ENCODE measurements at places on chromosomes 6 and 20.
A peak's percentile ranks its signal among the peaks of the same experiment; 100 is the strongest.

DNA sequence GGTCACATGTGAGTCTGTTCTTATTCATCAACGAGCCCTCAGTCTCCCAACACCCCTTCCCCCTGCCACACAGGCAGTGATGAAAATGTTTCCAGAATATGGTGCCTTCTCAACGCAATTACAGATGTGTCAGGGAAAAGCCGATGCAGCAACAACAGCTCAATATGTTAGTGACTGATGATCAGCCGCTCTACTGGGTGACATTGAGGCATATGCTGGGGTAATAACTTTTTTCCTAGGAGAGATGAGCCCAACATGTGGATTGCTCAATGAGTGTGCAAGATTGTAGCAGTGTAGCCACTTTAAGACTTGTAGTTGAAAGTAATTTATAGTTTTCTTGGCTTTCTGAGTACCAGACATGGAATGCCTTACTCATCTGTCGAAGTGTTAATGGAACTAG is 49.4 kb downstream of the DTD1 start:
- DNase-seq, result no peak

- no peak for DNase-seq
Measured at GRCh38 chr6:14856177-14856576, 389.7 kb upstream of the JARID2 start.

DNA sequence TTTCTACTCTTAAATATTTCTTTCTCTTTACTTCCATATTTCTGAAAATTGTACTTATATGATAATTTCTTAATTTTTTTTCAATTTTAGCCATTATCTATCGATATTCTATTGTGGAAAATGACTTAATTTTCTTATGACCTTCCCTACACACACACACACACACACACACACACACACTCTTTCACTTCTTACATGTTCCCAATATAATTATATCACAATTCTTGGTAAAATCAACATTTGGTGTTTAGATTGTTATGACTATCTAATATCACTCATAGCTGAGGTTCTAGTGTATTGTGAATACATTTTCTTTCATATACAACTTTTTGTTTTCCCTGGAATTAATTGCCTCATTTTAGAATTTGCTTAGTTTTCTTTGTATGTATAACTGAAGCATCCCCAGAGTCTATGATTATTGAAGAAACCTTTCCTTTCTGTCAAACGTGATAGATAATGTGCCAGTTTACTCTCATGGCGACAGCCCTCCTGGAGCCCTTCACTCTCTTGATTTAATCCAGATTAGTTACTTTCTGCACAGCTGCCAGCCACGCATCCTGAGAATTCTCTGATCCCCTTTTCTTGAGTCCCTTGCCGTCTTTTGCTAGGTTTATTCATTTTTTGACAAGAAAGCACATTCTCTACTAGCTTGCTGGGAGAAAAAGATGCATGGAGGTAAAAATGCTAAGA is 63.4 kb downstream of the RNF182 start:
- DNase-seq, result no peak

DNA sequence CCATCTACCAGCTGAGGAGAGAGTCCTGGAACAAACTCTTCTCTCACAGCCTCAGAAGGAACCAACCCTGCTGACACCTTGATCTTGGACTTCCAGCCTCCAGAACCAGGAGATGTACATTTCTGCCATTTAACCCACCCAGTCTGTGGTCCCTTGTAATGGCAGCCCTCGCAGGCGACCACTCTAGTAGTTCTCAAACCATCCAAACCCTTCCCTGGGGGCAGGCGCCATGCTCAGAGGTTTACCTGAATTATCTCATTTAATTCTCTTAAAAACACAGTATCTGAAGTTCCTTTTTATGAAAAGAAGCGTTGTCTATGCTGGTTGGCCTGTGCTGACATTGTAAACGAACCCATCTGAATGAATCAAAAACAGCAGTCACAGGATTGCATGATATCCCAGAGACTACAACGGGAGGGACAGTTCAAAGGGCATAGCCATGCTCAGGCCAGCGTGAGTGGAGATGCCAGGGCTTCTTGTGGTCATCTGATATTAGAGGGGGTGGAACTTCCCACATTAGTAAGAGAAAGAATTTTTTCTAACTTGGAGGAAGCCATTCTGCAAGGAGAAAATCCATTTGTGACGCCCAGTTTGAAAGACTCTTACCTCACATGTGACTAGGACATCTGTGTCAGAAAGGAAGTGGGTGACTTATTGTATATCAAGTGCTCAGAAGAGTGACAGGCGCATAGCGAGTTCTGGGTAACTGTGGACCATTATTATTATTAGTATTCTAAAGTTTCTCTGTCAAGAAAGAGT is 17.2 kb upstream of the TAGAP start:
- DNase-seq, result no peak

GRCh38 chr6:157911786-157912185 is 69.9 kb upstream of the SYNJ2 start:
- no peak for DNase-seq

- peak; percentile 63 for DNase-seq
Measured at GRCh38 chr20:37356387-37356786, 10.4 kb downstream of the SRC start.

DNA sequence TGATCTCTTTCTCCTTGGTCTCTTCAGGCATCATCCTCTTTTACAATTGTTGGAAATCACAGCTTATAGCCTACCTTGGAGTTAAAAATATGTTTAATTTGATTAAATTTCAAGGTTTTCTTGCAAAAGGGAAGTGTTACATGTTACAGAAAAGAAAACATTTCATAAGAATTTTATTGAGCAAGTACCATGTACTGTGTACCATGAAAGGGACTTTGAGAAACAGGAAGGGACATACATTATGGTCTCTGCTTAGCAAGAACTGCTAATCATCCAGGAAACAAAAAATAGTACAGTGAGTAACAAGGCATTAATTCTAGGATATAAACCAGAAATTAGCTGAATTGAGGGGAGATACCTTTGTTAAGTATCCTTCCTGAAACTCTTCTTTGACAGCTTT is 145.3 kb upstream of the SPACA1 start:
- DNase-seq, result no peak

- no peak for DNase-seq
Measured at GRCh38 chr20:56195946-56196345, 52.6 kb upstream of the MC3R start.

DNA sequence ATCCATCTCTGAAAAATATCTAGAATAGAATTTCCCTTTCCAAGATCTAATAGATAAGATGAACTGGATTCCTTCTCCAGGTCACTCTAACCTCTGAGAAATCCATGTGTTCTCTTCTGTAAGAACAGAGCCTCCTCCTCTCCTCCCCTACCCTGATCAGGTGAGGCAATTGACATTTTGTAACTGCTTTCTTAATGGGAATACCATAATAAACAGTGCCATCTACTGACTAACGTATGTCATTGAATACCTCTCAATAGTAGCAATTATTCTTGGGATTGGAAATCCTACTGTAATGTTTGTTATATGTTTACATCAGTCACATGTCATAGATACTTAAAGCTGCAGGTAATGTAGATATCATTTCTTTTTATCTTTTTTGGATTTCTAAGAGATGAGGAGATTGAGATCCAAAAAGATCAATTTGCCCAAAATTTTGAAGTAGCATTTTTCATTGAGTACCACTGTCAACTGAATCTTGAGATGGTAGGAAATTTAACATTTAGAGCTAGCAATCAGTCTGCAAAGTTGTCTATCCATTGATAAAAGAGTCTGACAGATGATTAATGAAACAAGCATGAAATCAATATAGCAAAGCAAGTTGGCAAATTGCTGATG is 365.8 kb upstream of the HSF2 start:
- no peak for DNase-seq

- no peak for DNase-seq
Measured at GRCh38 chr20:41587523-41587922, 30.7 kb downstream of the CHD6 start.
